ENCODE measurements at places on chromosomes 3 and 15.

GRCh38 chr3:151687076-151687475, 46.7 kb upstream of the AADACL2 start:
- DNase-seq, result no peak

DNA sequence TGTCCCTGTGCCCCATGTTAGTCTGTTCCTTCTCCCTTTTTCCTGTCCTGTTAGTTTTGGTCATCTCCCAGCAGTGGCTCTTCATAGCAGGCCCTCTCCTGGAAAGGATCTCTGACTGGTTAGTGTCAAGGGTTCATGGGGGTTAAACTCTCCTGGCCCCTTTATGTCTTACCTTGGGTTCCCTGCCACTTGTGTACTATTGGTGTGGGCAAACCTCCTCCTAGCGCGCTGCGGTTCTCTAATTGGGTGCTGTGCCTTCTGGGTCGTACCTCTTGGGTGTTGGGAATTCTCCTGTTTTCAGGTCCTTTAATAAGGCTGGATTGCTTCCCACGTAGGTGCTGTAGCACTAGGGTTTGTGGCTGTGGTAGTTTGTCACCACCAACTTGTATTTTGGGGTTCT, 18.8 kb downstream of the GMPS start:
- no peak for DNase-seq

GRCh38 chr3:46656778-46657556, 36.5 kb downstream of the ALS2CL start:
- DNase-seq, result no peak

DNA sequence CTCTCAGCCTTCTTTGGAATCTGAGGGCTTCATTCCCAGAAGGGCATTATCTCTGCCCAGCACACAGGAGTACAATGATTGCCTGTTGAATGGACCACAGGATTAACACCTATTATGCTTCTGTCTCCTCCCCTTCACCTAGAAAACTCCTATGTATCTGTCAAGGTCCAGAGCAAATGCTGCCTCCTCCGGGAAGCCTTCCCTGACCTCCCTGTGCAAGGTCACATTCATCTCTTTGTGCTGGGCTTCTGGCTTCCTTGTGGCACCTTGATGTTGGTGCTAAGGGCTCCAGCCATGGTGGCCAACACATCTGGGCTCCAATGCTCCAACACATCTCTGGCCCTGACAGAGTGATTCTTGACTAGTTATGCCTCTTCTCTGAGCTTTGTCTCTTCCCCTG, 49.9 kb upstream of the ATP2B2 start:
- DNase-seq, result no peak

- DNase-seq, result no peak
Observed at GRCh38 chr15:57476533-57476975, 100.2 kb downstream of the CGNL1 start.

DNA sequence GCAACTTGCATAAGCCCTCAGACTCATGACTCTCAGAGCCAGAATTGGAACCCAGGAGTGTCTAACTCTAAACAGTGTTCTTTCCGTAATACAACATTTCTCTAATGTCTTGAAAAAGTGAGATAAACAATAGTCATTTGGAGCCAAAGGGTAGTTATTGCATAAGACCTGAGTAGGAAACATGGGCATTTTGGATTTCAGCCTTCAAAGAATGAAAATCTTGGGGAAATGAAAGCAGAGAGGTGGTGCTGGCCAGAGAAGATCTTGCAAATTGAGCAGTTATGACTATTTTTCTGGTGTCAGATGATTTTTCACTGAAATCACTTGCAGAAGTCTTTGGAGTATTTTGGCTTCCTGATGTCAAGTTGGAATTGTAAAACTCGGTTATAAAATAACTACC, 379.4 kb downstream of the DIPK2A start:
- DNase-seq, result no peak

DNA sequence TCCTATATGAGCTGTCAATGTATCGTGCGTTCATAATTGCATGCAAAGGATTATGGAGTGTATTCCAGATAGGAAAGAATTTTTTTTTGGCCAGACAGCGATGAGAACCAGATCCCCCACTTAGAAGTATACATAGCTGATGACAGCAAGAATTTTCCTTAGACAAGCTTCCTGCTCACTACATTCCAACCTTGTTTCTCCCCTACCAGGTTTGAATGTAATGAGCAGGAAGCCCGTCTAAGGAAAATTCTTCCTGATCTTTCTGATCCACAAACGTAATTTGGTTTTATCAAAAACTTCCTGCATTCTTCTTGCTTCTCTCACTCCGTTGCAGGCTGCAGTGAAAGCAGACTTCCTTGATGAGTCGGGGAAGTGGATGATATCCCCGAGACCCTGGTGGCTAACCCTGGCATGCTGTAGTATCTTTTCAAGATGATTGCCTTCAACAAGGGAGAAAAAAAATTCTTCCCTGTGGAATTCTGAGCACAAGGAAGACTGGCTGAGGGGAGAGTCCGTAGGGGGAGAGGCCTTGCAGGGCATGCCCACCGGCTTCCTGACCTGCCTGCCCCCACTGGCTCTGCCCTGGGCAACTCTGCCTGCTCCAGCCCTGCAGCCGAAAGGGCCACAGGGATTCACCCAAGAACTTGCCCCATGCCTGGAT, 243.1 kb downstream of the TLE3 start:
- DNase-seq, result no peak

DNA sequence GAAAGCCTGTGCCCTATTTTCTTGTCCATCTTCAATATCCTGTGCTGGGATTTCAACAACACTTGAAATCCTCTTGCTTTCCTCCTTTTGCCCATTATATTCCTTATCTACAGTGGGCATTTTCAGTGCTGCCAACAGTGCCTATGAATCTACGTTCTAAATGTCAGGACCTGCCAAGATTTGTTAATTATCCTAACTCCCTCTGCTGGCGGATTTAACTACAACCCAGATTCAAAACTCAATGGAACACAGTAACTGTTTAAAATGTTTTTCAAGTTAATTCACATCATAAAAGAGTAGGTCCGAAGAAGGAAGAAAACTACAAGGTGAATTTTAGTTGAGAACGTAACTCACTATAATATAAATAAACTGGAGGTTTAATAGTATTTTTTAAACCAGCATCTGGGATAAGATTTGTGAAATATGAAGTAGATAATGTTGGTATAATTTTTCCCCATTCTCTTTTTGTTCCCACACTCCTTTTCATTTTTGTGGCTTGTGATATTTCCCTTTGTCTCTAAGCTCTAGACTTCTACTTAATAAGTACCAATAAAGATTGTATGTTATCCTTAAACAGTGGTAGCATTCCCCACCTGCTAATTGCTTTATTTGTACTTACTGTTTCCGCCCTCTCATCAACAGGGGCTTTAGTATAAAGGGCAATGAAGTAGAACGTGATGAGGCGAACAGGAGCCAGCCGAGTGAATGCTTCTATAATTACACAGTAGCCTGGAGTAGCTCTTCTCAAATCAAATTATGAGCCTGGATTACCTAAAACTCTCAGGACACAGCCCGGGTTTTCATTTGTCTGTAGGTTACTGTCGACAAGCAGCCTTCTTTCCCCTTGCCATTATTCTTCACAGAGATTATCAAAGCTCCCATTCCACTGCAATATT, 302.5 kb upstream of the ATP11B start:
- DNase-seq, result no peak

DNA sequence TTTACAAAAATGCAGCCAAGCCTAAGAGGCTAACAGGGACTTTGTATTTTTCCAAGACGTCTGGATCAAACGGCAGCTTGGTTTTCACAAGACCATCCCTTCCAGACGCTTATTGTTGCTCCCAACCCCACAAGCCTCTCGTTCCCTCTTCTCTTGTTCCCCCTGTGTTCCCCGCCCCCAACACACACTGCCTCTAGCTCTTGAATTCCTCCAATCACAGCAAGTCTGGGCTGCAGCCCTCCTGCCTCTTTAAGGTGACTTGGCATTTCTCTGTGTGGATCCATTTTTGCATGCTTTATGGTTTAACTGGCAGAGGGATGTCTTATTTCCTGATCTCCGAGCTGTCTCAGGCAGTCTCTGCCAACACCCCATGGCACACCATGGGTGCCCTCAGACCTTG, 182.2 kb downstream of the ABHD5 start:
- DNase-seq, result no peak

DNA sequence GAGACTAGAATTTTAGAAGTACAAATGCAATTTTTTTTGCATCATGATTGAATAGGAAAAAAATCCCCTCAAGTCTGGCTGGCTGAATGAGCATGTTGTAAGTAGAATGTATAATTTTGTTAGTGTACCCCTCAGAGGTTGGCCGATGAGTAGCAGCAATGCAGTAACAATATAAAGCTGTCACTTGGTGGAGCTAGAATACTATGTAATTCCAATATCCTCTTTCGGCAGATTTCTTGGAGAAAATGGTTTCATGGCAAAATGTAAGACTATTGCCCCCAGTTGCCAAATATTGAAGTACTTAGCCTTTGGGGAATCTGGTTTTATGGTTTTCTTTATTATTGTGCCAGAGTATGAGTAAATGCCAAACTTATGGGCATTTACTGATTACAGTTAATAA, 39.8 kb upstream of the SGO1 start:
- no peak for DNase-seq

GRCh38 chr3:10025205-10026083, 793 bp upstream of the FANCD2 start:
- DNase-seq, result no peak

DNA sequence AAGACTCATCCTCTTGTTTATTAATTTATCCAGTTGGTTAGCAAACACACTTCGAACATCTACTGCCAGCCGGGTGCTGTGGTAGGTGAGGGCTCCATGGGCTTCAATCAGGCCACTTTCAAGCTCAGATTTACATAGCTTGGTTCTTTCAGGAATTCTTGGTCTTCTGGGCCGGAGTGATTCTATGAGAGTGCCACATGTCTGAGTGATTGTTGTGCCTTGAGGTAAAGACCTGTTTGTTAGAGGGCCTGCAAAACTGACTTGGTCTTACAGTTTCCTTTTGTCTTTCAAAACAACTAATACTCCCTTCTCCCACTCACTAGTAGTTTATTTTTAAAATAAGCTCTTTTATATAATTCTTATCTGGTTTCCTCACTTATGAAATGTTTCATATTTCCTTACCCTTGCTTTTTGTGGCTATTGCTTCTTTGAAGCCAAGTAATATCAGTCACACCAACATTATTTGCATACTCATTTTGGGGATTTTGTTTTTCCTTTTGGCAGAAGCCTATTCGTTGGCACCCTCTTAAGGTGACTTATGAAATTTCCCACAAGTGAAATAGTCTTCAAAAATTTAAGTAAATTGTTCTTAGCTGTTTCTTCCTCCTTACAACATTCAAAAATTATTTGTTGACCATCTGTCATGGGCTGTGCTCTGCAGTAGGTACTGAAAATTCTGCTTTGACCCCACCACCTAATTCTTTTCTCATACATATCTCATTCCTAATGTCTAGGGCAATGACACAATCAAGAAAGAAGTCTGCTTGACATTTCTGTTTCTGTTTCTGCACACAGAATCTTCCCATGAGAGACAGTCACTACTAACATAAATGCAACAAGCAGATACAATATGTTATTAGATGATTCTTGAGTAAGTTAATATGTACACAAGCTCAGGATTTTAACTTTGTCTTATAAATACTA, 120.2 kb downstream of the LRRC28 start:
- DNase-seq, result no peak

DNA sequence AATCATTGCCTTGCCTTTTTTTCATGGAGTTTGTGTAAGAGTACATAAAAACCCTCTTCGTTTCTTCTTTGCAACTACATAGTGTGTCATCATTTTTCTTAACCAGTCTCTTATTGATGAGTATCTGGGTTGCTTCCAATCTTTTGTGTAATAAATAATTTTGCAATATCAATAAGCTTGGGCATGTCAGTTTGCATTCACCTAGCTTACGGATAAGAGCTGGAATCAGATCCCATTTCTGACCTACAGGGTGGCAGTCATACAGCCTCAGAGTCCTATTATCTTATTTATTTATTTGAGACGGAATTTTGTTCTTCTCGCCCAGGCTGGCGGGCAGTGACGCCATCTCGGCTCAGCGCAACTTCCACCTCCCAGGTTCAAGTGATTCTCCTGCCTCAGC, 18.3 kb downstream of the ANP32A start:
- no peak for DNase-seq

DNA sequence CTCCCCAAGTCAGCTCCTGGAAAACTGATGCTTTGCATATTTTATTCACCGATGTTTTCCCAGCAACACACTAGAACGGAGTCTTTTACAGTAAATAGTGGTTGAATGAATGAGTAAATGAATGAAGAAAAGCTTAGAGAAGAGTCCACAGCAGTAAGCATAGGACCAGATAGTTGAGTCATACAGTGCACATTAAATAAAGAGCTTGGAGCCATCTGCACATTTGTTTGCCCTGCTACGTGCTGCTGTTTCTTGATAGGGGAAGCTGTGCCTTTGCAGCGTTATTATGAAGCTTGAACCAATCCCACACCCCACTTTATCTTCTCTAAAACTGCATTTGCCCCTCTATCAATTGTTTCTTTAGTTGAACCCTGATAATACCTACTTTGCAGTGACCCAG, 1.2 kb downstream of the FAM98B start:
- DNase-seq, result no peak

DNA sequence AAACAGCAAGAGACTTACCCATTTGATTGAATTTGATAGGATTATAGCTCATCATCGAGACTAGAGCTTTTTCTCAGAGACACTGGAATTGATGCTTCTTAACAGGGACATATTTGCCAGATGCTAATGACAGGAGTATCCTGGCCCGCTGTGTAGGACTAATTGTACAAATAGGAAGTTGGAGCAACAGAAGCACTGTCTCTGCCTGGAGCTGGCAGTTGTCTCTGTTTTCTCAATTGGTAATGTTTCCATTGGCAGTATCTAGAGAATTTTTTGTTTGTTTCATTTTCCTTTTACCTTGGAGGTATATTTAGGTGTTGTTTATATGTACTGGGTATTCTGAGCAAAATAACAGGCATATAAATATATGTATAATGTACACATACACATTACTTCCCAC, 8.9 kb upstream of the PCOLCE2 start:
- no peak for DNase-seq

DNA sequence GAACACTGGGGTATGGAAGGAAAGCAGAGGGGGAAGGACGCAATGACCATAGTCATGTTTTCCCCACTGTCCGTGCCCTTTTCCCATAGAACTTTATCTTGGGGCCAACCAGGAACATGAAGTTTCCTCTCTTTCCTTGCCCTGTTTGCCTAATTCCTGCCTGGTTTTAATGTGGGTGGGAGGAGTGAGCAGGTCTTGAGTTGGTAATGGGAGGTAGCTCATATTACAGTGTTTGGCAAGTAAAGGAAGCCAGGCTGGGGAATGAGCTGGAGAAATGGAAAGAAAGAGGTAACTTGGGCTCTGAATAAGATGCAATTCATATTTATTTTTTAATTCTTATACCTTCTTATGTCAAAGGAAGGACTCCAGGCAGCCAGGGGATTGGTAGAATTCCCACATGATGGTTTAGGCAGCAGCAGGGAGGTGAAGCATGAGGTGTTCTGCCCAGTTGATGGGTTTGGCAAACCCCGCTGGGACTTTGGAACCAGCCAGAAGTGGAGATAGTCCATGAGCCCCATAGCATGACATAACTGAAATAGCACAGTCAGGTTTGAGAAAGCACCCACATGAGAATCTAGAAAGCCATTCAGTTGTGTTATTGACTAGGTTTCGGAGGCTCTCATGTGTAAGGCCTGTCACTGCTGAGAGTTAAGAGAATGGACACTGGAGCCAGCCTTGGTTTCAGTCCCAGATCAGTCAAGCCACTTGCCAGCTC, 60.0 kb downstream of the CCK start:
- no peak for DNase-seq
